ENCODE measurements at places on chromosomes 13 and 19. TPM values are rescaled to one million over a fixed set of nuclear protein-coding genes. Genes with fewer than 3 reads are reported as not detected.

DNA sequence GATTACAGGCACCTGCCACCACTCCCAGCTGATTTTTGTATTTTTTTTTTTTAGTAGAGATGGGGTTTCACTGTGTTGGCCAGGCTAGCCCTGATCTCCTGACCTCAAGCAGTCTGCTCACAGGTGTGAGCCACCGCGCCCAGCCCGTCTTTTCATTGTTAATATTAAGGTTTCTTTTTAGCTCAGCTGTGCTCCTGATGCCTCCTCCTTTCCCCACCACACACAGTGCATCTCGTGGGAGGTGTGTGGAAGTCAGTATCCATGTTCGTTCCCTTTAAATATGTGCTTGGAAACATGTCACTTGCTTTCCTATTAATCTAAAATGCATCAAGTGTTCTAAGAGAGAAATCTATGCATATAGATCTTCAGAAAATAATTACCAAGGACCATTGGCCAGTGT, 53.5 kb downstream of the IPO5 start:
- DNase-seq, result no peak

- no peak for DNase-seq
Observed at GRCh38 chr13:39462906-39463305, 140.1 kb downstream of the LHFPL6 start.

DNA sequence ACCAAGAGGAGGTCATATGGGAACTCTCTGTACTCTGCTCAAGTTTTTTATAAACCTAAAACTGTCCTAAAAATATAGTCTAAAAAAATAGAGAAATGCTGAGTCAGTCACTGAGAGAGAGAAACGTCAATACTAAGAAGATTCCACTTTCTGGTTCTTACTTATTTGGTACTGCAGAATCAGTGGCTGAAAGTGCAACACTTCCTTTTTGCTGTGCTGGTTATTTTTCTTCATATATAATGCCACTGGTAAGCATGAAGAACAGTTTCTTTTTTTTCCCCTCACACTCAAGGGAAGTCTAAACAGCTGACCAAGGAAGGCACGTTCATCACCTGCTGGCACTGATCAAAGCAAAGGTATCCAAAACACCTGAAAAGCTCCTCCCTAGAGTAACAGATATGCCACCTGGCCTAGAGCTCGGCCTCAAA, 44.3 kb upstream of the N4BP2L1 start:
- no peak for DNase-seq

SIGLEC9 gene
- polyA plus RNA-seq, result 1.2 TPM

DNA sequence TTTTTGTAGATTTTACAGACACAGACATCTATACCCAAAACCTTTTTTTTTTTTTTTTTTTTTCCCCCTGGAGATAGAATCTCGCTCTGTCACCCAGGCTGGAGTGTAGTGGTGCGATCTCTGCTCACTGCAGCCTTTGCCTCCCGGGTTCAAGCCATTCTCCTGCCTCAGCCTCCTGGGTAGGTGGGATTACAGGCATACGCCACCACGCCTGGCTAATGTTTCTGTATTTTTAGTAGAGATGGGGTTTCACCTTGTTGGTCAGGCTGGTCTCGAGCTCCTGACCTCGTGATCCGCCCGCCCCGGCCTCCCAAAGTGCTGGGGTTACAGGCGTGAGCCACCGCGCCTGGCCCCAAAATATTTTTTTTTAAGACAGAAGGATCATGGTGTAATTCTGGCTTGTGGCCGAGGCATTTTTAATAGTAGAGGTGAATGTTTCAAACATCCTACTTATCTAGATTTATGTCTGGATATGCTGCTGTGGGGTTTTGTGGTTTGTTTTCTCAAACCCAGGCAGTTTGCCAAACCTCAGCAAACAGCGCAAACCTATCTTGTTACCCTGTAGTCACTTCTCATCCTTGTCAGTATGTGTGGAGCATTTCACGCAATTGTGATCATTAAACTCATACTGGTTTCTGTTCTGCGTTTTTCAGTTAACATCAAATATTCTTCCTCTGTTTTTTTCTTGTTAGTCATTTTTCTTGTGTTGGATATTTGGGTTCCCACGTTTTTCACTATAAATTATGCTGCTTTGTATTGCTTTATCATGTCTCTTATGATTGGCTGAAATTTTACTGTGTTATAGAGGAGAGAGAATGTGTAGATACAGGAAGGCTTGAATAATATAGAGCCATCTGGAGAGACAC, 36.2 kb upstream of the GARRE1 start:
- DNase-seq, result peak; percentile 22

SPACA4 gene
- not detected for polyA plus RNA-seq

- no peak for DNase-seq
Observed at GRCh38 chr19:58479303-58479702, 3.2 kb downstream of the ZNF446 start.

GRCh38 chr13:43687038-43687437, 99.7 kb downstream of the ENOX1 start:
- no peak for DNase-seq

DNA sequence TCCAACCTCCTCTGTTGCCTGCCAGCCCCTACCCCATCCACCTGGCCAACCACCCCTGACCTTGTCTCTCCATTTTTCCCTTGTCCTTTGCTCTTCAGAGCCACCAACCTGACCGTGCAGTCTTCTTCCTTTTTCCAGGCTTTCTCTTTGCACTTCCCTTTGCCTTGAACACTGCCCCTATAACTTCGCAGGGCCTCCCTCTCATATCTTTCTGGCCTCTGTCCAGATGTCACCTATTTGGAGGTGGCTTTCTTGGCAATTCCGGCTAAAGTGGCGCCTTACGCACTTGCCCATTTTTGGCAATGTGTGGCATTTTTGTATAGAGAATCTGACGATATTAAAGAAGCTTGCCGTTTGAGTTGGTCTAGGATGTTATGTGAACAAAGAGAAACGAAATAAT, 844 bp downstream of the ZNF543 start:
- no peak for DNase-seq

PRODH2 gene
- polyA plus RNA-seq, result 34.6 TPM

DNA sequence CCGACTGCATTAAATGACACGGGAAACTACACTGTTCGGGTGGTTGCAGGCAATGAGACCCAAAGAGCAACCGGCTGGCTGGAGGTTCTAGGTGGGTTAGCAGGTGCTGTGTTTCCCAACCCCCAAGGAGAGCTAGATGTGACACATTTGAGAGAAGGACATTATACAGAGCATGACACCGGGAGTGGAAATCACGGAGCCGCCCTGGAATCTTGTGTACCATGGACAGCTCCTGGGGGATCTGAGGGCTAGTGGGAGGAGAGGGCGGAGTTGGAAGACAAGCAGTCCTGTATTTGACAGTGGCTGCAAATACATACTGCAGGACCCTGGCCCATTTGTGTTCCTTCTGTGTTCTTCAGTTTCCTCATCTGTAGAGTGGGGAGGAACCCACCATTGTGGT, 2.3 kb downstream of the CEACAM18 start:
- DNase-seq, result peak; percentile 32

DNA sequence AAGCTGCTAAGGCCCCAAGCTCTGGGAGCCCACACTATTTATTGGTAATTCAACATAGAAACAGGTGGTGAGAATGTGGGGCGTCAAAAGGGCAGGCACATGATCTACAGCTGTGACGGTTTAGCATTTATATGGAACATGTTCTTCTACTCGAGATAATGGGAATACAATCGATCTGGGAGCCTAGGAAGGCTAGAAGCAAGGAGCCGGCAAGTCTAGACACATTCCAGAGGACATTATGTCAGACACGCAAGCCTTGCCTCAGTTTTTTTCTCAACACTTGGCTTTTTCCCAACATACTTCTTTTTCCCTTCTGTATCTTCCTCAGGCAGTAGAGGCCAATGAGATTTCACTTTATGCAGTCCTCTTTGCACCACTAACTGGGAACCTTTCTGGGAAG, 315.7 kb upstream of the SLITRK5 start:
- no peak for DNase-seq

- DNase-seq, result no peak
Observed at GRCh38 chr13:27500806-27501534, 50.6 kb upstream of the MTIF3 start.

CTU1 gene
- 2.5 TPM for polyA plus RNA-seq

LILRB3 gene
- 0.40 TPM for polyA plus RNA-seq

C19orf53 gene
- polyA plus RNA-seq, result 127 TPM

- no peak for DNase-seq
Observed at GRCh38 chr19:34351382-34351826, 13.6 kb upstream of the GPI start.

DNA sequence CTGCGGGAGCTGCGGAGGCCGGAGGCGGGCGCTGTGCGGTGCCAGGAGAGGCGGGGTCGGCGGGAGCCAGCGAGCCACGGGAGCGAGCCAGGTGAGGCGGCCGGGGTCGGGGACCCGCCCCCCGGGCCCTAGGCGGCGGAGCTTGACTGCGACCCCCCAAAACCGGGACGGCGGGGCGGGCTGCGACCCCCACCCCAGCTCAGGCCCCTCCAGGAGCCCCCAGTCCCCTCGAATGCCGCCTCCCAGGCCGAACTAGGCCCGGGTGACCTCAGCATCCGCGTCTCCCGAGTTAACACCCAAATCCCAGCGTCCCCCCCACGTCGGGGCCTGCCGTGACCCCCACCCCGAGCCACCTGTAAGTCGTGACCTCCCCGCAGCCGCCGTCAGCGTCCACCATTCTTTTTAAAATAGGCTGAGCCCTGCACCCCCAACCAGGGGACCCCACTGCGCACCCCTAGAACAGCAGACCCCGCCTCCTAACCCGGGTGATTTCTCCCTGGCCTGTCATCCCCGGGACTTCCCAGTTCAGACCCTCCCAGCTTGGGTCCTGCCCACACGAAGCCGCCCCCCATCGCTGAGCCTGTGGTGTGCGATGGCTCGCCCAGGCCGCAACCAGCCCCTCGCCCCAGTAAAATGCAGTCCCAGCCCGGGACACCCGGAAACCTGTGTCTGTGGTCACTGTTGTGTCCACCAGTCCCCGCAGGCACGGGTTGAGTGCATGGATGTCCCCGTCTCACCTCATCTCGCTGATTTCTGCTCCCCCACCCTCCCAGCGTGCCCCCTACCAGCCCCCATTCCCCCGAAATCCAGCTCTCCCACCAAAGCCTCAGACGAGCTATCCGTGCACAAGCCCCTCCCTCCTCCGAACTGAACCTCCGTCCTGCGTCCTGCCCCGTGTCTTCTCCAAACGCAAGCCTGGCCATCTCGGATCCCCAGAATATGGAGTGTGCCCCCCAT, 551 bp downstream of the FZR1 start:
- DNase-seq, result no peak

- DNase-seq, result no peak
Observed at GRCh38 chr13:46211116-46211482, 629 bp upstream of the LRRC63 start.

ZNF575 gene
- 2.1 TPM for polyA plus RNA-seq

DNA sequence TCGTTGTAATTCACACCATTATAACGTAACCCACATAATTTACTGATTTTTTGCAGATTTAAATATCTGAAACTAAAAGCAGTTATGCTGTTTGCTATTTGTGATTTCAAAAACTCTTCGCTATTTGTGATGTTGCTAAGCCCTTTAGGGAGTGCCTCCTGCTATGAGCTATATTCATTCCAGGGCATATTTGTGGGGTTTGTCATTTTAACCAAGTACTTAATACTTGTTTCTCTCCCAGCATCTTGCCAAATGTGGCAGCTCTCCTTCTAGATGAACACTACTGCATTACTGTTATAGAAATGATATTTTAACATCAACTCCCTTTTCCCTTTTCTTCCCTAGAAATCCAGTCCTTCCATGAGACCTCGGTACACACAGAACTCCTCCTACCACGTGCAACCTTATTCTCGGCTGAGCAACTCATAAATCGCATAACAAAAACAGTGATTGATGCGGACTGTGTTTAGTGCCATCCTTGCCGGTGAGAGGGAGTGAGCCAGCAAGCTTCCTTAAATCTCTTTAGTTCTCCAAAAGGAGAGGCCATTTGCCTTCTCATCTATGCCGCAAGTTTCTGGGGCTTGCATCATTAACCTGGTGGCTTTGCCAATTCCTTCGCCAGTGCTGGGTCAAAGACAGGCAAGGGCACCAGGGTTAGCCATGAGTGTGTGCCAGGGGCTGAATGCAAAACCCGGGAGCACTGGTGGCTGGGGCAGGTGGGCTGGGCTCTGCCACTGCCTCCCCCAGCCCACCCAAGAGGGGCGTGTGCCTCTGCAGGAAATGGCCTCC, 33.4 kb downstream of the RFX2 start:
- DNase-seq, result no peak

- DNase-seq, result no peak
Observed at GRCh38 chr13:112329376-112329775, 46.8 kb upstream of the SPACA7 start.

GRCh38 chr19:16133818-16134217, 9.7 kb upstream of the HSH2D start:
- no peak for DNase-seq

DNA sequence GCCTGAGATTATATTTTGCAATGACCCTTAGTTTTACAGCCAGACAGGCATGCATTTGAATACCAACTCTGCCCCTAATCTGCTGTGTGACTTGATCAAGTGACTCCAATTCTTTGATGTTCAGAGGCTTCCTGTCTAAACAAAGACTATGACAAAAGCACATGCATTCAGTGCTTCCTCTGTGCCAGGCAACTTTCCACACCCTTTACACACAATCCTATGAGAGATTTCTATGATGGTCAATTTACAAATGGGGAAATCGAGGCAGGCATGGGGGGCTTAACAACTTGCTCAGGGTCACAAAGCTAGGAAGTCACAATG, 3.7 kb upstream of the LYPD3 start:
- DNase-seq, result no peak

DNA sequence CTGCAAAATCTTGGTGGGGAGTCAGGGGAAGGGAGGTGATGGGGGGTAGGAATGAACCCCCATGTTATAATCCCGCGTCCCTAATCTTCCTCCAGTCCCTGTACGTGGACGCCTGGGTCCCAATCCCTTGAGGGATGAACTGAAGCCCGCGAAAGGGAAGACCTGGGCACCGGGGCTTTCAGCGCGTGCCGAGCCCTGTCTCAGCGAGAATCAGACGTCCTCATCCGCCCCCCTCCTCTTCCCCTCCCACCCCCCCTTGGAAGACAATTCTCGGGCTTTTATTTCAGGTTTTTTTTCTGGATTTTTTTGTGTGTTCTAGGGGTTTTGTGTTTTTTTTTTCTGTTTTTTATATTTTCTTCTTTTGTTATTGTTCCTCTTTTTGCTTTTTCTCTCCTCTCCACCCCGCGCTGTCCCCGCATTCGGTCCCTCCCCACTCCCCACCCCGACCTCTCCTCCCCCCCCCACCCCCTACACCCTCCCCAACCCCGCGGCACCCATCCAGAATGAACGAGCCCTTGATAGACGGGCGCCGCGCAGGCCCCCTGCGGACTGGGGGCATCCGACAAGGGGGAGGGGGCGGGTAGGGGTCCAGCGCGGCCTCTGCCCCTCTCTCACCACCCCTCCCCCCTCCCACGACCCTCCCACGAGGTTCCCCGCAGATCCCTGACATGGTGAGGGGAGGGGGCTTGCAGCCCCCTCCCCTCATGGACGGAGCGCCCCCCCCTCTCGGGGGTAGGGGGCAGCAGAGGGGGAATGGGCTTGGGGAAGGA, 10.3 kb downstream of the C19orf81 start:
- DNase-seq, result no peak

DNA sequence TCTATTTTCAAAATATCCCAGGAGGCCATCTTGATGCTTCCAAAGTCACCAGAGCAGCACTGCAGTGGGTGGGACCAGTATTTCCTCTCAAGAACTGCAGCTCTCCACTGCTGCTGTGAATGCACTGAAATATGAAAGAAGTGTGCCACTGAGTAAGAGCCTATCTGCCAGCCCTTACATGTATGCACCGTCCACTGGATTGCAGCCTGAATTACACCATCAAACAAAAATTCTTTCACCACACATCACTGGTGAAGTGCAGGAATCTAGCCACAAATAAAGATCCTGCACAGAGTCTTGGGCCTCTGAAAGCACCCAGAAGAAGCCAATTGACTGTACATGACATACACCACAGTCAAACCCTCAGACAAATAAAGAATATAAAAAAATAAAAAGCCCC, 249.0 kb downstream of the LHFPL6 start:
- DNase-seq, result no peak

- DNase-seq, result no peak
Observed at GRCh38 chr19:9848060-9848459, 12.9 kb downstream of the PIN1 start.

Measured in left renal pelvis (tissue), 4 donors.